ENCODE measurements at places on chromosomes 3 and 15.

DNA sequence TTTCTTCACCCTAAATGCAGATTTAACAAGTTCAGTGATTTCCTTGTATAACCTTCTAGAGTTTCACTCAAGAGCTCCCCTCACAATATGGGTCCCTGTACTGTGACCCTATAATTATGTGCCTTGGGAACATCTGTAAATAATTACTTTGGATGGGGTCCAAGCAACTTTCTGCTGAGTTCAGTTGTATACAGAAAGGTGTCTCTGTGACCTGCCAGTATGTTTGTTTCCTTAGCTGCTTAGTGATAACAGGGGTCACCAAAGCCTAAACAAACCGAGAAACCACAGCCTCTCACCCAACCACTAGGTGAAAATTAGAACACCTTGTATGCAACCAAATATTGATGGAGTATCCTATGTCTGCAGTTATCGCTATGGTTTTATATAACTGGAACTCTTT, 29.8 kb upstream of the SLC25A36 start:
- no peak for DNase-seq

DNA sequence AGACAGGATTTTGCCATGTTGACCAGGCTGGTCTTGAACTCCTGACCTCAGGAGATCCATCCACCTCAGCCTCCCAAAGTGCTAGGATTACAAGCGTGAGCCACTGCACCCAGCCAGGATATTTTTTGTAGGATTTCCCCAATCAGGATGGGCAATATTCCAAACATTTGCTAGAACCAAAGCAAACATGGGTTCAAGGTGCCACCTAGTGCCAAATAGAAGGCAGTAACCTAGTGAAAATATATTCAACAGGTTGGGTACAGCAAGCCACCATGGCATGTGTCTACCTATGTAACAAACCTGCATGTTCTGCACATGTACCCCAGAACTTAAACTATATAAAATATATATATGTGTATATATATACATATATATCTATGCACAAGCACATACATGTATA, 185.9 kb upstream of the CADM2 start:
- no peak for DNase-seq

GRCh38 chr15:67406257-67406861, 114.6 kb upstream of the C15orf61 start:
- no peak for DNase-seq

DNA sequence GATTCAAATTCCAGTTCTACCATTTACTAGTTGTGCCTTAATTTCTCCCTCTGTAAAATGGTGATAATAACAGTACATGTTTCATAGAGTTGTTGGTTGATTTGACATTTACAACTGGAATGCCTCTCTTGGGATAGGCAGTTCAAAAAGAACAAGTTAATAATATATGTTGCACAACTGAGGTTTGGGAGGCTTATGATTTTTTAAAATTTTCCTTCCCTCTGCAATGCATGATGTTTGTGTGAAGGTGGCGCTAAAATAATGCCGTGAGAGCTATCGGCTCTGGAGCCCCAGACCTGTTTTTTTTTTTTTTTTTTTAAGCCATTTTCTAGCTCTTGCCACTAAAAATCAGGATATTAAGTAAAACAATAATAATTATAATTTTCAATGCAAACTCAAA, 18.6 kb downstream of the DNAJB11 start:
- DNase-seq = no peak

- DNase-seq = no peak
These were observed 59.8 kb upstream of the INSYN1 start for GRCh38 chr15:73812806-73813465.

- no peak for DNase-seq
These were observed 324.4 kb upstream of the SGO1 start for GRCh38 chr3:20510396-20510795.

GRCh38 chr3:185986198-185986777, 48.5 kb upstream of the TRA2B start:
- no peak for DNase-seq

DNA sequence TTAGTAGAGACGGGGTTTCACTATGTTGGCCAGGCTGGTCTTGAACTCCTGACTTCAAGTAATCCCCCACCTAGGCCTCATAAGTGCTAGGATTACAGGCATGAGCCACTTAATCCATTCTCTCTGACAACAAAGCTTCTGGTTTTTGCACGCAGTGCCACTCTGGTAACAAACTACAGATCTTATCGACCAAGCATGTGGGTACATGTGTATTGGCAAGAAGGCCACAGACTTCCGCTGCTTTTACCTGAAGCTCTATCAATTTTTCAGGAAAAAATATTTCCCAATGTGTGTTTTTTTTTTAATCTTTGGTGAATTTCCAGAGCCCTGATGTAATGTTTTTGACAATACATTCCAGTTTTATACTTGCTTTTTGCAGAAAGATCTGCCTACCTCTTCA, 182.5 kb downstream of the PCCB start:
- DNase-seq = no peak

- DNase-seq = no peak
These were observed 7.1 kb upstream of the ACAD9 start for GRCh38 chr3:128872282-128872681.

DNA sequence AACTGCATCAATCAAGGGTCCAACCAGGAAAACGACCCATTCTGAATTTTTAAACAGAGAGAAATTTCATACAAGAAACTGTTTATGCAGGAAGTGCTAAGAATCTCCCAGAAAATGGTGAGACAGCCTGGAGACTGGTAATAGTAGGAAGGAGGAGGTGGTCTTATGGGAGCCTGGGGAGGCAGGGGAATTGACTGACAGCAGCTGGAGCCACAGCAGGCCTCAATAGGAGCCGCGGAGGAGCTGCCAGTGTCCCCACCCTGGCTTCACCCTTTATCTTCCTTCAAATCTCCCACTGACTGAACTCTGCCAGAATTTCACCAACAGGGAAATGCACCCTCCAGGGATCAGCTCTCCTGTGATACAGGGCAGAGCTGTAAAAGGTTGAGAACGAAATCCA, 7.5 kb upstream of the C3orf80 start:
- DNase-seq = no peak

GRCh38 chr3:13389378-13389777, 30.7 kb downstream of the NUP210 start:
- DNase-seq = no peak

DNA sequence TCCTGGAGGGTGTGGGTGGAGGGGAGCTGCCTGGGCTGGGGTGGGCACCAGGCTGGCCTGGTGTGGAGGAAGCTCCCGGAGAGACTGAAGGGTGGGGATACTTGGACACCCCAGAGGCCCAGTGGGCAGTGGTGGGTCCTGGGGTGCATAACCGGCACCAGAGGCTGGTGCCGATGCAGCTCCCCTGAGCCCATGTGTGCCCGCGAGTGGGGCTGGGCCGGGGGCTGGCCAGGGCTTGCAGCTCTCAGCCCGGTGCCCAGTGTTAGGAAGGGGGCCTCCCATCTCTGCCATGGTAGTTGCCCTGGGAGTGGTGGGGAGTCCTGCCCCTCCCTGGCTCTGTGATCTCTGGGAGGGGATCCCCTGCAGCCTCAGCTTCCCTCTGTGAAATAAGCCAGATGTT, 9.3 kb downstream of the PLXNA1 start:
- DNase-seq = no peak

- no peak for DNase-seq
These were observed 43.6 kb downstream of the CACNA2D2 start for GRCh38 chr3:50459785-50460184.

GRCh38 chr3:87797872-87798566, 260.8 kb downstream of the CGGBP1 start:
- DNase-seq = no peak

DNA sequence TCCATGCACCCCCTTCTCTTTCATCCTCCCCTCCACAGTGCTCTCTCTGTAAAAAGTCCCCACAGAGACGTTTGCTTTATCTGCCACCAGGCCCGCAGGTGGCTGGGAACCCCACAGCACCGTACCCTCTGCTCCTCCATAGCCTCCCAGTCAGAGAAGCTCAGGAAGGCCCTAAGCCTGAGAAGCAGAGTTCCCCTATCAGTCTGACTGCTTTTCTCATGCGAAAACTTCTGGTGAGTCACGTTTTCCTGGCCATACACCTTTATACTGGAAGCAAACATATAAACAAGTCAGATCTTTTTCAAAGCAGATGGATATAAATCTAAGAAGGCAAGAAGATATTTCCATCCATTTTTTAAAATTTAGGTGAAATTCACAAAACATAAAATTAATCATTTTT, 51.5 kb upstream of the MEF2A start:
- no peak for DNase-seq

DNA sequence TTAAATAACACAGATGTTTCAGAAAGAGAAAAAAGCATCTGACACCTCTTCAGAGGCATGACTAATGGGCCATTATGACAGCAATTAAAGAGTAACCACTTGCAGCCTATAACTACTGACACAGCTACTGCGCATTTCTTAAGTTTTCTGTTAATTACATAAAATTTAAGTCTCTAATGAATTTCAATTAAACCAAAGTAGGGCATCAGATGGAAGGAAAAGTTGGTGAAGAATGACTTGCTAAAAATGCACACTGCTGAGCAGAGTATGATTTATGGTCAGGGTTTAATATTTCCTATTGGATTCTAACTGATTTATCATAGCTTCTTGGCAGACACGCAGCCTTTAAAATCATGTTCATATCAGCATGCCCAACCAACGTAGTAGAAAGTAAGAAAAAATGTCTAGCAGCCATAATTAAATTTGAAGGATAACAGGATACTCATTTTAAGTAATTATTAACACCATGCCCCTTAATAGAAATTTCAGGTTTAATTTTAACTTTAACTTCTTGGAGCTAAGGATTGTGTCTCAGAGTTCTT, 140.0 kb downstream of the CBLB start:
- no peak for DNase-seq

DNA sequence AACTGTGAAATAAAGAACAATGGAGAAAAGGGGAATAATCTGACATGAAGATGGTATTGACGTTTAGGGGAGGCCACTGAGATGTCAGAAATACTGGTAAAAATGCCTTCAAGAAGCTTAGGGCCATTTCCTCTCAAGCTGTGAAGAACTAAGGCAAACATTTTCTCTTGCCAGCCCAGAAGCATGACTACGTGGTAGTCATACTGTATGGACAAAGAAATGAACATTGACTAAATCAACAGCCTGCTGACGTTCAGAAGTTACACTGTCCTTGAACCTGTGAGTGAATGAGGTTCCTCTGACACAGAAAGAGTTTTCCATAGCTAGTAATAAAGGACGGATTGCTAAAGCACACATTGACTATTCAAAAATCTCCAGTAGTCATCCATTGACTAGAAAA, 121.0 kb downstream of the P3H2 start:
- no peak for DNase-seq
